Spinal cord (tissue), 10 donors: ENCODE measurements at places on chromosomes 1 and 21. TPM values are rescaled to one million over a fixed set of nuclear protein-coding genes. Genes with fewer than 3 reads are reported as not detected.

The TAGLN2 gene
- 75.1 TPM for total RNA-seq

The TDRD5 gene
- 3.9 TPM for total RNA-seq

The DDAH1 gene
- total RNA-seq = 110 TPM

The TNNI3K gene
- 3.0 TPM for total RNA-seq

The PYCR2 gene
- total RNA-seq = 45.4 TPM

The KRTAP10-11 gene
- total RNA-seq = not detected

The WNT3A gene
- total RNA-seq = 0.06 TPM

The RPE65 gene
- 4.0 TPM for total RNA-seq

The UBE2U gene
- total RNA-seq = not detected

The FABP3 gene
- 77.1 TPM for total RNA-seq

The KRTAP12-2 gene
- total RNA-seq = not detected

The CHRNB2 gene
- 14.9 TPM for total RNA-seq

The GPR3 gene
- total RNA-seq = 1.7 TPM

The OR2L5 gene
- 0.17 TPM for total RNA-seq

The TGFB2 gene
- total RNA-seq = 38.6 TPM

The ZNF691 gene
- 9.0 TPM for total RNA-seq

The SELP gene
- total RNA-seq = 1.1 TPM

The SCCPDH gene
- 69.3 TPM for total RNA-seq

The CLCA1 gene
- total RNA-seq = 0.10 TPM

The DEPDC1 gene
- total RNA-seq = 5.4 TPM

The FCGR1A gene
- total RNA-seq = 18.2 TPM

The TSPEAR gene
- total RNA-seq = 0.66 TPM

The SPATA21 gene
- 0.17 TPM for total RNA-seq

The SASS6 gene
- 3.7 TPM for total RNA-seq

The BSND gene
- not detected for total RNA-seq

The HHAT gene
- 7.1 TPM for total RNA-seq

The TMOD4 gene
- total RNA-seq = not detected

The TEX38 gene
- not detected for total RNA-seq

The AADACL3 gene
- not detected for total RNA-seq

The PDZK1 gene
- 1.9 TPM for total RNA-seq

The SPRR1B gene
- not detected for total RNA-seq

The RGS18 gene
- 8.4 TPM for total RNA-seq

The CD53 gene
- 39.9 TPM for total RNA-seq

The EFCAB14 gene
- 103 TPM for total RNA-seq

The SRRM1 gene
- total RNA-seq = 51.8 TPM

The DUSP10 gene
- 6.6 TPM for total RNA-seq

The HCN3 gene
- 9.0 TPM for total RNA-seq

The CFHR5 gene
- total RNA-seq = 0.59 TPM

The OR2T27 gene
- not detected for total RNA-seq

The CA14 gene
- total RNA-seq = 11.1 TPM

The BARHL2 gene
- total RNA-seq = 0.44 TPM

The GBP5 gene
- 0.33 TPM for total RNA-seq

The RIMS3 gene
- total RNA-seq = 33.6 TPM

The FALEC gene
- 1.2 TPM for total RNA-seq

The YIPF1 gene
- total RNA-seq = 34.8 TPM

The UBE2Q1 gene
- total RNA-seq = 41.3 TPM

The DRAXIN gene
- total RNA-seq = 5.8 TPM
